ENCODE measurements at places on chromosomes 11 and 22.

GRCh38 chr22:18024956-18025720 lies 777 bp upstream of the MICAL3 start:
- DNase-seq = no peak

DNA sequence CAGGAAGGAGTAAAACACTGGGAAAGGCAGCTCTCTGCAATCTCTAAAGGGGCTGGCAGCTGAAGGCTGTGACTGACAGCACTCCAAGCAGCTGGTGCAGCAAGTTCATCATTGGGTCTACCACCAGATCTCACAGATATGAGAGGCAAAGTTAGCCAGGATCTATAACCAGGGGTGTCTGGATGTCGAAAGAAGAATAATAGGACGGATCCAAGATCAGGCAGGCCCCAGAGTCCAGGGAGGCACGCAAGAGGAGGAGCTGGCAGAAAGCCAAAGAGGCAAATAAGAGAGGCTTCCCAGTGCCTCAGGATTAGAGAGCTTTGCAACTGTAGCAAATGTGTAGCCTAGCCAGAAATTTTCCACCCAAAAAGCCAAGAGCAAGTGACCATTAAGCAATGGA lies 77.1 kb downstream of the RBMXL2 start:
- no peak for DNase-seq

DNA sequence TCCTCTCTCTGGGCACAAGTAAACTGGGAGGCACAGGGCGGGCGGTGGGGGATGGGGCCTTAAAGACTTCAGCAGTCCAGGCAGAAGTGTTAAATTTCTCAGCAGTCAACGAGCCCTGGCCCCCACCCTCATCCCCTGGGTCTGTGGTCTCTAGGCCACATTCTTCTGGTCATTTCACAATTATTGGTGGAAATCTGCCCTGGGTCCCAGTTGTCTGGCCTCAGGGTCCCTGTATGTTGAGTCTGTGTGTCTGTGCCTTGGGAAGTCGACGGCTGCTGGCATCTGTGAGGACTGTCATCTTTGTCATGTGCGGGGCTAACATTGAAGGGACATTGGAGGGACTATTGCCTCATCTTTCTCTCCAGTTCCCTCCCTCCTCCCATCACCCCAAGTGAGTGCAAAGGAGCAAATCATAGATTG lies 1.7 kb downstream of the TSPAN18 start:
- no peak for DNase-seq

GRCh38 chr11:28343304-28344233 lies 235.4 kb downstream of the METTL15 start:
- peak; percentile 12 for DNase-seq

DNA sequence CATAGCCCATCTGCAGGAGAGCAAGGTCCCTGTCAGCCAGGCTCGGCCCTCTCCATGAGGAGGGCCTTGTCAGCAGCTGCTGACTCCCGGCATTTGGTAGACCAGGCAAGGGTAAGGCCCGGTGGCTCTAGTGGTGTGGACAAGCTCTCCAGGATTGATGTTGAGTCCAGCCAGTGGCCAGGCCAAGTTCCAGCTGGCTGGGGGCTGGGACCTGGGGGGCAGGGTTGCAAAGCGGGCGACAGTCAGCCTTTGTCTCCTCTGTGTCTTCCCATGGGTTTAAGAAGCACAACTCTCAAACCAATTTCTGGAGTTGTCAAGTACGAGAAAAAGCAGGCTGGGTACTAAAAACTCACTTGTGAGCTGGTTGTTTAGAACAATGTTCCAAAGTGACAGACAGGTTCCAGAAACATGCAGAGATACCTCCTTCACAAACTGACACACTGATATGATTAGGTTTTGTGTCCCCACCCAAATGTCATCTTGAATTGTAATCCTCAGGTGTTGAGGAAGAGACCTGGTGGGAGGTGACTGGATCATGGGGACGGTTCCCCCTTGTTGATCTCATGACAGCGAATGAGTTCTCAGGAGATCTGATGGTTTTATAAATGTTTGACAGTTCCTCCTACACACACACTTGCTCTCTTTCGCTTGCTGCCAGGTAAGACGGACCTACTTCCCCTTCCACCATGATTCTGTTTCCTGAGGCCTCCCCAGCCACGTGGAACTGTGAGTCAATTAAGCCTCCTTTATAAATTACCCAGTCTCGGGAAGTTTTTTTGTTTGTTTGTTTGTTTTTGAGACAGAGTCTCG lies 52.3 kb upstream of the SERPIND1 start:
- no peak for DNase-seq

- no peak for DNase-seq
Observed at GRCh38 chr11:57458410-57459163, 1.7 kb upstream of the RTN4RL2 start.
